ENCODE measurements at places on chromosomes 5 and 9.
A peak's percentile ranks its signal among the peaks of the same experiment; 100 is the strongest.

GRCh38 chr5:17182981-17183380, 34.5 kb upstream of the BASP1 start:
- no peak for DNase-seq

DNA sequence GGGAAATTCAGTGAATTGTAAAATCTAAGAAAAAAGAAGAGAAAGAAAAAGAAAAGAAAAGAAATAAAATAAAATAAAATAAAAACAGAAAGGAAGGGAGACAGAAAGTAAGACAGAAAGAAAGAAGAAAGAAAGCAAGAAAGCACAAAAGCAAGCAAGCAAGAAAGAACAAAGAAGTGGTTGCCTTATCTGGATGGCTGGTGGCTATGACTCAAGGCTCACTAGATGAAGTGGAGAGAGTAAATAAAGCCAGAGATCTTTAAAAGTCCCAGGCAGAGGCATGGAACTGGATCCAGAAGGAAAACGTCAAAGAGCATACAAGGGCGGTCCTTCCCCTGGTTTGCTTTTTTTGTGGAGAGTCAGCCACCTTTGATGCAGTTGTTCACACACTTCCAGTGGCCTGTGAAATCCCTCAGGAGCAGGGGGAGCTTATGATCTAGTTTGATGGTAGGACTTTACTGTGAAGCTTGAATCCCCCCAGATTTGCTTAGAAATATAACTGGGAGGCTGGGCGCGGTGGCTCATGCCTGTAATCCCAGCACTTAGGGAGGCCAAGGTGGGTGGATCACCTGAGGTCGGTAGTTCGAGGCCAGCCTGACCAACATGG, 176.7 kb upstream of the HMHB1 start:
- no peak for DNase-seq

DNA sequence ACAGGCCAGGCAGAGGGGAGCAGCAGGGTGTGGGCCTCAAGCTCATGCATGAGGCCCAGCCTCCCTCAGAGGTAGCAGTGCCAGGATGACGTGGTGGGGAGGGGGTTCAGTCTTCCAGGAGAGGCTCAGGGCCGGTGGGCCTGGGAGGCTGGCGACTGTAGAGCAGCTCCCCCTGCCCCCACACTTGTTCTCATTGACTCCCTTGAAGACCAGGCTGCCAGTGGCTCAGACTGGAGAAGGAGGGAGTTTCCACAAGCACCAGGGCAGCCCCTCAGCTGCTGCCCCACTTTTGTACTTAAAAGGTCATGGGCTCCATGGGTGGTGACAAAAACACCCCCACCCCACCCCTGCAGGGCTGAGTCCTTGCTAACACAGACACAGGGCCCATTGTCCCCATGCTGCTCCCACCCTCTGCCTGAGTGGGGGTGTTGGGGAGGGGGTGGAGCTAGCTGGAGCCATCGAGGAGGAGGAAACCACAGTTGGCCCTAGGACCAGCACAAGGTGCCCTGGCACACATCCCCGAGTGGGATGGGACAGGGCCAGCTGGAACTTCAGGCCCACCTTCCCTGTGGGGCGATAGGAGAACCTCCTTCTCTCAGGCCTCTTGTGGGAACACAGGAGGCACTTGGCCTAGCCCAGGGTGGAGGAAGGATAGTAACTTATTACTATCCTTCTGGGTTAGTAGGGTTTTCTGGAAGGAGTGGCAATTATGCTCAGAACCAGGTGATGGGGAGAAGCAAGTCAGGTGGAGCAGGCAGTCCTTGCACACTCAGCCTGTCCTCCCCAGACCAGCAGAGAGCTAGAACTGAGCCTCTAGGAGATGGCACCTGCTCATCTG, 10.7 kb downstream of the PDLIM4 start:
- no peak for DNase-seq

GRCh38 chr5:139954462-139954861, 88.6 kb downstream of the NRG2 start:
- no peak for DNase-seq

- DNase-seq = no peak
These were observed 8.7 kb upstream of the RASEF start for GRCh38 chr9:83071626-83072025.

DNA sequence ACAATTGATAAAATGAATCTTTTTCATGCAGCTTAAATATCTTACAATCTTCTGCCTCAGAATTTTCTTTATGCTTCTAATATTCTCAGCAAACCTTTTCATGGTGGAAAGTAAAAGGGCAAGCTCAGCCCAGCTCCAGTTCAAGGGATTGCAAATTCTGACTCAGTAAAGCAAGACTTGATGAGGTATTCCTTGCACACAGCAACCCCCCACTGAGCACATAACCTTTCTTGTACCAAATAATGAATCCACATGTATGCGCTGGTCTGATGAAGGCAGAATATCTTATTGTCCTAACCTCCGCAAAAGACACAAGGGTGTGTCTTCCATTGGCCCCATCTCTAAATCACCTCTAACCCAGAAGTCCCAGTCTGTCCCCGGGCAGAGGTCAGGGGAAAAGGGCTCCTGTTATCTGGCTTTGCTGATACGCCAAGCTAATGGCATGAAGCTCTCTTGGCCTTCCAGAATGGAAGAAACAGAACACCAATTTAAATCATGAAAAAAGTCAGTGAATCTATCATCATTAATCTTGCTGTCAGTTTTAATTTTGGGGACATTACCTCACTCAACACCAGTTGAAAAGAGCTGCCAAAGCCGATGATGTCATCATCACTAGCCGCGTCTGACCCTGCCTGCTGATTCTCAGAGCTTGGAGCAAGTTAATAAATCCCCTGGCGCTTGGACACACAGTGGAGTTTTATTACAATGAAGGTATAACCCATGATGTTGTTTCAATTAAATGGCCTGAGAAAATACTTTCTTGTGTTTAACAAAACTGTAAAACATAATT, 592.5 kb upstream of the CLINT1 start:
- no peak for DNase-seq

- peak; percentile 89 for DNase-seq
These were observed 25.0 kb upstream of the TDRD7 start for GRCh38 chr9:97386733-97387503.

DNA sequence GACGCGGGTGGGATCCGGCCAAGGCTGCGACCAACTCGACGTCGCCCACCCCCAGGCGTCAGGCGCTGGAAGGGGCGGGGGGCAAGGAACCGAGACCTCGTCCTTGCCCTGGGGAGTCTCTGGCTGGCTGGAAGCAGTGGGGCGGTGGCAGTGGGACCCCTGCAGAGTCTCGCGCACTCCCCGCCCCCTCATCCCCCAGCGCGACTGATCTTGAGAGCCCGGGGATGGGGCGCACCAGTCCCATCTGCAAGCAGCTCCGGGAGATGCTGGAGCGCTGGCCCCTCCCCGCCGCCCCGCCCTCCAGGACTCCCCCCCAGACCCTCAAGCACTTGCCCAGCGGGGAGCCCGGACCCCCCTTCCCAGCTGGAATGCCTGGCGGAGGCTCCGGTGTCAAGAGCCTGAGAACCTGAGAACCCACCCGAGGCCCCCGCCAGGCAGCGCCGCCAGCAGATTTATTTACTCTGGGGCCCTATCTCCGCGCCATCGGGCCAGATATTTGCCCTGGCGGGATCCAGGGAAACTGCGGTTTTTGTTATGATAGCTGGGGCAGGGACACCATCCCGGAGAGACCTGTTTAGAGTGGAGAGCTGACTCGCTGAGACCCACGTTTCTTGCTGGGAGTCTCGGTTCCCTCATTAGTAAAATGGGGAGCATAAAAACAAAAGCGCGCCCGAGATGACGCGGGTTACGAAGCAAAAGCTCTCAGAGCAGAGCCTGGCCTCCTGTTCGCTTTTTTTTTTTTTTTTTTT, 1.2 kb downstream of the PRRT1B start:
- DNase-seq = peak; percentile 28

GRCh38 chr9:134291961-134292871, 34.0 kb upstream of the RXRA start:
- no peak for DNase-seq

DNA sequence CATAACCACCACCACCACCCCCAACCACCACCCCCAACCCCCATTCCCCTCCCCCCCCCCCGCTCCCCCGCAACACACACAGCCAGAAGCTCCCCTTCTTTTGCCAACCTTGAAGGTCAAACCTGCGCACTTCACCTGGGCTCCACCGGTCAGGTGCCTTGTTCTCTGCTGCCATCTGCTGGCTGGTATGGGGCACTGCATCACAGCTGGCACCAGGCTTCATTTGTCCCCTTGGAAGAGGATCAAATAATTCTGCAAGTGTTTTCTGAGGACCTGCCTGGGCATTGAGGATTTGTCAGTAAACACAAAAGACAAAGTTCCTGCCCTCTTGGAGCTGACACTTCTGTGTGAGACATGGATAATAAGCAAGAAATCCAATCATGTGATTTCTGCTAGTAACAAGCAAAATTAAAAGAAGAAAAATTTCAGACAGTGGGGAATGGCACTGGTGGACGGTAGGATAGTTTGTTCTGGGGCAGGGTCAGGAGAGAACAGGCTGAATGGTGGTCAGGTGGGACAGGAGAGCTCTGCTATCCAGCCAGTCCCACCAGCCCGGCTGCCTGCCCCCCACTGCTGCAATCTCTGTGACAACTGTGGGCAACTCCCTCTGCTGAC, 55.6 kb upstream of the LMX1B start:
- DNase-seq = peak; percentile 75

- DNase-seq = peak; percentile 49
These were observed 2.9 kb upstream of the PAX5 start for GRCh38 chr9:37036776-37037502.

- DNase-seq = no peak
These were observed 76.1 kb downstream of the SLC44A1 start for GRCh38 chr9:105320568-105320967.

DNA sequence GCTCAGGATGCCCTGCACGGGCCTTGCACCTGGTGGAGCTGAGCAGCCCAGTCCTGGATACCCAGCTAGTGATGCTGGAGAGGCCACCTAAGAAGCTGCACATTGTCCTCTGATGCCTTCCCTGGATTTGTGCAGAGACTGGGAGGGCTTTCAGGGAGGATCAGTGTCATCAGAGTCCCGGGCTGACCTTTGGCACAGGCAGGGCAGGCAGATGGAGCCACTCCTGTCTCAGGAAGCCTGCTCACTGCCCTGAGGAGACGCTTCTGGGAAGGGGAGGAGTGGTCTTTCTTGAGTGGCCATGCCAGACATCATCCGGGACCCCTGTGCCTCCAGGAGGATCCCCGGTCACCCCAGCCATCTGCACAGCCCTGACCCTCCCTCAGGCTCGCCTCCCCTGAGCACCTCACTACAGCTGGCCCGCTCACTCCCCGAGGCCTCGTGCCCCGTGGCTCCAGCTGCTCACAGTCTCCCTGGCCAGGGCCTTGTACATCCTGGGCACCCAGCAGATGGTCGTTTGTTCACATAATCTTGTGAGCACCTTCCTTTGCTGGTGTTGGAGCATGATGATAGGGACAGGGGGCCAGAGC, 47.2 kb upstream of the FCN2 start:
- DNase-seq = no peak

- DNase-seq = no peak
These were observed 35.1 kb upstream of the ZCCHC7 start for GRCh38 chr9:37085233-37085632.

- DNase-seq = no peak
These were observed 391.3 kb downstream of the NR2F1-AS1 start for GRCh38 chr5:93189707-93190120.

GRCh38 chr5:95347506-95348120, 43.6 kb upstream of the FAM81B start:
- no peak for DNase-seq

DNA sequence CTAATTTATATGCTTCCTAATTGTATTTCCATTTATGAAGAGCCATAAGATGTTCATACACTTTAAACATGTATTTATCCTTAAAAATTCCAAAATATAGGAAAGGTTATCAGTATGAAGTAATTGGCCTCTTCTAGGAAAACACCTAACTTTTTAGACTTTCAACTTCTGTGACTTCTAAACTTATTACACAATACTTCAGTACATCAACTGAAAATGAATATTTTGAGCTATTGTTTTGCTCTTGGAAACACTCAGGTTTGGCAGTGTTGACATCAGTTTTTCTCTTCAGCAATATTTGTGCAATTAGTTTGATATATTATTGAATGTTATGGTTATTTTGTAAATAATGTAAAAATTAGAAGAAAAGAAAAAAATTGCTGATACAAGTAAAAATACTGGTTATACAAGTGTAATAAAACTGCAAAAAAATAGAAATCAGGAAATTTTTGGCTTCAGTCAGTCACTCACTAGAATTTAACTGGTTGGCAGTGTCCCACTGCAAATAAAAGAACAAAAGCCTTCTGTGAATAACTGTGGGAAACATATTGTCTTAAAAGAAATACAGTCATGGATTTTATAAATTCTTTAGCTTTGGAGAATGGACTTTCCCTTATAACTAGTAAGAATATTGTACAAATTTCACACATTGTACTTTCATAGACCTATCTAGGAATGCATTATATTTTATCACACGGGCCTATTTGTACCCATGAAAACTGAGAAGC, 635.9 kb downstream of the TLE1 start:
- DNase-seq = no peak

- DNase-seq = no peak
These were observed 23.7 kb downstream of the CCDC171 start for GRCh38 chr9:15576350-15577050.

DNA sequence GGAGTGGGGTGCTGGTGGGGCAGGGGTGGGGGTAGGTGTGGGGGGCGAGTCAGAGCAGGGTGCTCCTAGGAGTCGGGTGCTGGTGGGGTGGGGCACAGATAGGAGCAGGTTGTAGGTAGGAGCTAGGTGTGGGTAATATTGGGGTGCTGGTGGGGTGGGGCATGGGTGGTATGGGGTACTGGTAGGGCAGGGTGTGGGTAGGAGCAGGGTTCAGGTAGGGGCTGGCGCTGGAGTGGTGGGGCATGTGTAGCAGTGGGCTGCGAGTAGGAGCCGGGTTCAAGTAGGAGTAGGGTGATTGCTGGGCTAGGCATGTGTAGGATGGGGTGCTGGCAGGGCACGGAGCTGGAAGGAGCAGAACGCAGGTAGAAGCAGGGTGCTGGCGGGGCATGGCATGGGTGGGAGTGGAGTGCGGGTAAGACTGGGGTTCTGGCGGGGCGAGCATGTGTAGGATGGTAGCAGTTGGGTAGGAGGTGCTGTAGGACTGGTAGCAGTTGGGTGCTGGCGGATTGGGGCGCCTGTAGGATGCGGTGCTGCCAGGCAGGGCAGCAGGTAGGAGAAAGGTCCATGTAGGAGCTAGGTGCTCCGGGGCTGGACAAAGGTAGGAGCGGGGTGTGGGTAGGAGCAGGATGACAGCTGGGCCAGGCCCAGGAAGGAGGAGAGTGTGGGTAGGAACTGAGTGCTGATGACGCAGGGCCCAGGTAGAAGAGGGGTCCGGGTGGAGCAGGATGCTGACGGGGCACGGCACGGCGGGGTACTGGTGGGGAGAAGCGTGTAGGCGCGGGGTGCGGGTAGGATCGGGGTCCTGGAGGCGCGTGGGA, 105.5 kb upstream of the SIMC1 start:
- DNase-seq = peak; percentile 6

DNA sequence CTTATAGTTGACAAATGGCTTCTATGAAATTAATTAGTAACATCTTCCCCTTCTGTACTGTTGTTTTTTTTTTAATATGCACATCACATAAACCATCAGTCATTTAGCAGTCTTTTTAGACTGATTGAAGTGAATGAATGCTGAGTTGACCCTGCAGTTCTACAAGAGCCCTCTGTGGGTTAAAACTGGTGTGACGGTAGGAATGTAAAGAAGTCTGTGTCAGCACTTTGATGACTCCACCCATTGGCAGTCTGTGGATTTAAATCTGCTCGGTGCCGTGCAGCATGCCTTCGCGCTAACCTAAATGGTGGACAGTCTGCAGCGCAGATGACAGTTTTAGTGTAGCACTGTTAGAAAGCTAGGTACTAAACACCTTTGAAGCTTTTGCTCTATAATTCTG, 3.1 kb downstream of the GTF3C4 start:
- no peak for DNase-seq
